Activated naive CD4-positive, alpha-beta T cell treated with anti-CD3 and anti-CD28 coated beads, Interleukin-2, amount 10 ng/mL, durations not matched to agents 5 hours and 36 hours (primary cell): ENCODE measurements at places on chromosomes 3 and 15. TPM values are rescaled to one million over a fixed set of nuclear protein-coding genes. Genes with fewer than 3 reads are reported as not detected.

Gene SPRED1
- total RNA-seq = 0.45 TPM

Gene PCLAF
- total RNA-seq = 88.6 TPM

Gene ISG20
- total RNA-seq = 152 TPM

Gene TGM4
- total RNA-seq = not detected

Gene NCK1
- 38.3 TPM for total RNA-seq

Gene DNAJC13
- 32.4 TPM for total RNA-seq

Gene ARRDC4
- total RNA-seq = 0.43 TPM

Gene MAPKBP1
- total RNA-seq = 26.6 TPM

Gene BOC
- total RNA-seq = not detected

Gene INSYN1
- total RNA-seq = not detected

Gene LIPH
- total RNA-seq = not detected

Gene NDUFB4
- 111 TPM for total RNA-seq

Gene BTLA
- 72.1 TPM for total RNA-seq

Gene UNC13C
- not detected for total RNA-seq

Gene PLA2G4B
- 15.9 TPM for total RNA-seq
